ENCODE measurements at places on chromosomes 2 and 18.

DNA sequence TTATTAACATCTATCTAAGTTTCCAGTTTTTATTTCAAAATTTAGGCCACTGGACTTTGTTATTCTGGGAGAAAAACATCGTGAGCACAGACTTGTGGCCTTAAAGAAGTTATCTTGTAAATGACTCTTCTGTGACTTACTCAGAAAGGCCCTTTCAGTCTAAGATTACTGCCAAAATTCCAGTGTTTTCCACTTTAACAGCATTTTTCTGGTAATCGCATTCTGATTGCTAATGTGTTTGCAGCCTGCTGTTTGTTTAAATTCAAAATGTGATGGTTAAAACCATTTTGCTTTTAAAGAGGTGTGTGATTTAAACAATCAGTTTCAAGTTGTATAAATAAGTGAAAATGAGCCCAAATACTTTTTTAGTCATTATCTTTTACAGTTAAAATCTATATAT is 136.7 kb upstream of the DAPL1 start:
- no peak for DNase-seq

- DNase-seq = no peak
Measured at GRCh38 chr18:74278058-74278457, 13.7 kb downstream of the CYB5A start.

DNA sequence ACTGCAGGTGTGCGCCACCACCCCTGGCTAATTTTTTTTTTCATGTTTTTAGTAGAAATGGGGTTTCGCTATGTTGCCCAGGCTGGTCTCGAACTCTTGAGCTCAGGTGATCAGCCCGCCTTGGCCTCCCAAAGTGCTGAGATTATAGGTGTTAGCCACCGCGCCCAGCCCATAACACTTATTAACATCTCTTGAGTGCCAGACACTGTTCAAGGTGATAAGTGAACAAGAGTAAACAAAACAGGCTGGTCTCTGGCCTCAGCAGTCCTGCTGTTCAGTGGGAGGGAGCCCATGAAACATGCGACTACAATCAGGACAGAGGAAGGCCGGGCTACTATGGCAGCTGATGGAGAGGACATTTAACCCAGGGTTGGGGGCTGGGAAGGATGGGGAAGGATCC is 42.3 kb downstream of the KCTD1 start:
- DNase-seq = no peak

GRCh38 chr2:137228566-137228965 is 463.2 kb downstream of the THSD7B start:
- DNase-seq = no peak

DNA sequence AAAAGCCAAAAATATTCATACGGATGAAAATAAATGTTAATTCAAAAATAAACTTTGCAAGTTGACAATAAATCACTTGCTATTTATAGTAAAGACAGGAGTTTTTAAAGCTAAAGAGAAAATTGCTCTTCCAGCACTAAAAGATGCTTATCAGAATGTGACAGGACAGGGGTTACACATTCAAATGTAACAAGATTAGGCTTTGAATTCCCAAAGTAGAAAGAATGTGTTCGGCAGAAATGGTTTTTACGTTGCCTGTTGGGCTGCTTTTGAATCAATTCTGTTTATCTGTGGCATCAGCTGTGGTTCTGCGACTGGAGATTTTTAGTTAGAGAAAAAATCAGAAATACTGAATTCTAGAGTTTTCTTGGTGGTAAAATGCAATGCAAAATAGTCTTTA is 669.4 kb downstream of the CPS1 start:
- DNase-seq = no peak

GRCh38 chr2:104654811-104655210 is 199.1 kb upstream of the POU3F3 start:
- DNase-seq = no peak

DNA sequence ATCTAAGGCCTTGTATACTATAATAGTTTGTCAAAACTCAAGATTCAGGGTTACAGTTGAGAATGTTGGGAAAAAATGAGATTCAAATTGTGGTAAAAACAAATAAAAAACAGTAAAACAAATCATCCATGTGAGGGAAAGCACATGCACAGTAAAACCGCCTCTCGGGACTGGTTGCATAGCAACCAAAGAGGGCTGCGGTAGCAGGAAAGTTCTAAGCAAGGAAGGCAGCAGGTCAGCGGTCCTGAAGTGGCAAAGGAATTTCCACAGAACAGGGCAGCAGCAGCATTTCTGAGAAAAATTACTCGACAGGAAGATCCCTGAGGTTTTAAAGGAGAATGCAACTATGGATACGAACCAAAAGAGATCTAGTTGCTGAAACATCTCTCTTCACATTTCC is 93.7 kb downstream of the DYNAP start:
- no peak for DNase-seq

- DNase-seq = no peak
Measured at GRCh38 chr18:42413870-42414269, 458.8 kb downstream of the PIK3C3 start.

- no peak for DNase-seq
Measured at GRCh38 chr18:38301621-38302020, 736.0 kb upstream of the CELF4 start.

DNA sequence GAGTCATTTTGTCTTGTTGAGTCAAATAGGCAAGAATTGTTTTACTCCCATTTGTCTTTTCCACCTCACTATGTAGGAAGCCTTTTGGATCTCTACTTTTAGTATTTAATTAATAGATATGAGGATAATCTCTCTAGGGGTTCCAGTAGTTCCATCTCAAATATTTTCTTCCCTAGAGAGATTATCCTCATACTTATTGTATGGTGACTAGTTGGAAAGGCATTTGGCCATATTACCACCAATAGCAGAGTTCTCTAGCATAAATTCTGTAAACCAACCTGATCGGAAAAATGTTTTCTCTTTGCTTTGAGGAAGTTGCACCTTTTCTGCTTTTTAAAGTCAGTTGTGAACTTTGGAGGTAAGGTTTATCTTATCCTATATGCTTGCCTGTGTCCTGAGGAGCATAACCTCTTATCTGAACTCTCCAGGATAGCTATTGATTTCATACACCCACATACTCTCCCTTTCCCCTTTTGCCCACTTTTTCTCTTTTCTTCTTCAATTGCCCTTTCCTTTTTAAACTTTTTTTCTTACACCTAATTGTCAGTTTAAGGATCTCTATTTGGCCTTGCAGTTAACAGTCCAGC is 100.8 kb downstream of the GALNT1 start:
- DNase-seq = no peak

GRCh38 chr2:232955856-232956255 is 57.2 kb downstream of the NGEF start:
- no peak for DNase-seq

Measured in stimulated activated CD8-positive, alpha-beta memory T cell treated with anti-CD3 and anti-CD28 coated beads, Interleukin-12 subunit alpha, Interleukin-12 subunit beta, amount 100 ng/mL, for 1 hour (primary cell).